ENCODE measurements at places on chromosomes 7 and 10.

- DNase-seq: no peak
These were observed 28.8 kb downstream of the XPNPEP1 start for GRCh38 chr10:109894516-109894915.

GRCh38 chr10:67837541-67838314, at the start of gene DNAJC12:
DNAJC12 (minus strand) TSS chr10:67838188; CDS start chr10:67838011, 177 bp downstream.
- peak; percentile 84 for DNase-seq

DNA sequence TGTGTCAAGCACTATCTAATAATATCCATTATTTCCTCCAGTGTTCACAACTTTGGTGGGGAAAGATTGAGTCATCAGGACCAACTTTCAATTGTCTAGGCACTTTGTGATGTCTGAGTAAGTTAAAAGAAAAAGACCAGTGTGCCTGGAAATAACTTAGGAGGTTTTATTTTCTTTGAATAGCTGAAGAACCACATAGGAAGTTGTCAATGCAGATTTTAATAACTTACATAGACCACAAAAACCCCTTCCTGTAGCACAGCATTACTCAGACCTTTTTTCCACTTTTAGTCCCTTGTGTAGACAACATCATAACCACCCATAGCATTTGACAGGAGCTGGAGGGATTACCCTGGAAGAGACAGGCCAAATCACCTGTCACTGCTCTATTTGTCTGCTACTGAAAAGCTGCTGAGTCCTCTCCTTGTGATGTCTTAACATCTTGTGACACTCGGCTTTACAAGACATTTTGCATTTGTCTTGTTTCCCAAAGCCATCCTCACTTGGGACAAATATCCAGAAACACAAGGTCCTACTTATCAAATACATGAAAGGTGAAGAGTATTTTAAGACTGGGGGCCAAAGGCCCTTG, 241.5 kb upstream of the PTER start:
- no peak for DNase-seq

DNA sequence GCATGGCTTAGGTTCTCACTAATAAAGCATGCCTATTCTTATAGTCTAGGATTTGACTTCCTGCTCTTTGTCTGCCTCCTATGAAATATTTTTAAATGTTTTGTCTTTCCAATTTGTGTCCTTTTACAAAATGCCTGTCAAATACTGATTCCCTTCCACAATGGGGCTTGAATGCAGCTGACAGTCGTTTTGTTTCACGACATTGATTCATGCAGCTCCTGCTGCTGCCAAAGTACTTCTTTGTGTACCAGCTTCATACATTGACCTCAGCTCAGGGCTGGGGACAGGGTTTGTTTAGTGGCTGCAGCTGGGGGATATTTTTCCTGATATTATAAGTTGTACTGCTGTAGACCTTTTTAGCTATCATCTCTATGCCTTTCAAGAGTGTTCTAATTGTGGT, 371.9 kb upstream of the CHRM2 start:
- DNase-seq: no peak

- DNase-seq: no peak
These were observed 64.4 kb downstream of the EGFR start for GRCh38 chr7:55083206-55083605.

DNA sequence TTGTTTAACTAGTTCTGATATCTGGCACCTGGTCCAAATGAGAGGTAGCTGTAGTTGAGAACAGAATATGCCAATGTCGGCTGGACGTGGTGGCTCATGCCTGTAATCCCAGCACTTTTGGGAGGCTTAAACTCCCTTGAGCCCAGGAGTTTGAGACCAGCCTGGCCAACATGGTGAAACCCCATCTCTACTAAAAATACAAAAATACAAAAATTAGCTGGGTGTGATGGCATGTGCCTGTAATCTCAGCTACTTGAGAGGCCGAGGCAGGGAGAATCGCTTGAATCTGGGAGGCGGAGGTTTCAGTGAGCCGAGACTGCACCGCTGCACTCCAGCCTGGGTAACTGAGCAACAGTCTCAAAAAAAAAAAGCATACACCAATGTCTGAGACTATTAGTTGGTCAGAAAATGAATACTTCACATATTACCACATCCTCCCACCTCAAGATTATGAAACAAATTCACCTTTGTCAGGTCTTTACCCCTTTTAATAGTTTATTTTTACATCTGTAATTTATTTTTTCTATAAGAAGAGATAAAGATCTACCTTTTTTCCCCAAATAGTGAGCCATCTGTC, 38.8 kb downstream of the EPC1 start:
- no peak for DNase-seq

DNA sequence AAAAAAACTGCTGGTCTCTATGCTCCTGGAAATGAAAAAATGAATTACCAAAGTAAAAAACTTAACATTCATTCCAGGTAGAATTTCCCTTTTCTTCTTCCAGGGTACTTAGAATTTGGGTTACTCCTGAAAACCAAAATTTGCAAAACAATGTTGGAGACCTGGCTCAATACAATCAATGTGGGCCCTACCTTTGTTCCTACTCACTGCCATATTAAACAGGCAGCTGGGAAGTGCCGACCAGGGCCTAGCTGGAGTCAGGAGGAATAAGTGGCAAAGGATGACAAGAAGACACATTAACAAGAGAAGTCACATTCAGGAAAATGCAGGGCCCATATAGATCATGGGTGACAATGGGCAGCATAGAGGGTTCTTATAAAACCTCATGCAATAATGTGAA, 6.4 kb upstream of the AGK start:
- no peak for DNase-seq

DNA sequence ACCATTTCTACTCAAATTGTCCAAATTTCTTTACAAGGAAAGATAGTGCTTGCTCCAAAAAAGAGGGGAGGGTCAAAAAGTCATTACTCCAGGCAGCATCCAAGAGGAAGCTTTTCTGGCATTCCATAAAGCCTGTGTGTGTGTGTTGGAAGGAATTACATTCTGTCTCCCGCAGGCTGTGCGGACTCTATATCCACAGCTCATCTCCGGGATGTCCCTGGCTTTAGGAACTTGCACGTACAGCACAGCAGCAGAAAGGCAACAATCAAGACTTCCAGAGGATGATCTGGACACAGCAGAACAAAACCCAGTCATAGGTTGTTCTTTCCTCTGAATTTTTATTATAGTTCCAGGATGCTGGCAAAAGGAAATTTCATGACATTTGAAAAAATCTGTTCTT, 94.8 kb downstream of the ITIH5 start:
- DNase-seq: no peak

- DNase-seq: no peak
These were observed 6.7 kb downstream of the TES start for GRCh38 chr7:116216956-116217571.

DNA sequence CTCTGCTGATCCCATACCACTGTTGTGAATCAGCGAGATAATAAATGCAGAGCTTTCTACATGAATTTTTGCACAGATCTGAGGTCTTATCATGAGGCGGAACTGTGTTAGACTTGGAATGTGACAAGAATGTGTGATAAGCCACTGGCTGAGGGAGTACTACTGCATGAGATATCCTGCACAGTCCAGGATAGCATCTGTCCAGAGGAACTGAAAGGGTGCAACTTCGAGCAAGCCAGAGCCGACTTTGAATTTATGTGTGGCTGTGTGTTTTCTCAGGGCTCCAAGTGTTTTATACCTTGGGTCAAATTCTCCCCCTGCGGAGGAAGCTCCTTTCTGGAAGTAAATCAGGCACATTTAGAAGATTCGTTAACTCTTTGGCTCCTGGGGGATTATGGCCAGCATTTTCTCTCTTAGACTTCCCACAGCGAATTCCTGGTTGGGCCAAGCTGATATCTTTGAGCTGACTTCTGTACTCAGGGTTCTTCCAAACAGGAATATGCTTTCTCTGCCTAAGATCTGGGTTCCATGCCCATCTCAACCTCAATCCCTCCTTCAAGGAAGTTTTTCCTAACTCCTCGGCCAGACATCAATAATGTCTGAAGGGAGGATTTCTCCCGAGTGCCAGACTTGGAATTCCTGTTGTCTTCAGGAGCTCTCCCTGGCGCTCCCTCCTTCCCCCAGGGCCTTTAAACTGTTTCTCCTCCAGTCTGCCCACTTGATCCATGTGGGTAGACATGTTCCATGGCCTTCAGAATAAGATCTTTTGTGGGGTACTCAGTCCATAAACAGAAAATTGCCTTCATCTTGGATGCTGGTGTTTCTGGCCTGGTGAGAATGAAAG, 2.5 kb upstream of the MEST start:
- DNase-seq: no peak

DNA sequence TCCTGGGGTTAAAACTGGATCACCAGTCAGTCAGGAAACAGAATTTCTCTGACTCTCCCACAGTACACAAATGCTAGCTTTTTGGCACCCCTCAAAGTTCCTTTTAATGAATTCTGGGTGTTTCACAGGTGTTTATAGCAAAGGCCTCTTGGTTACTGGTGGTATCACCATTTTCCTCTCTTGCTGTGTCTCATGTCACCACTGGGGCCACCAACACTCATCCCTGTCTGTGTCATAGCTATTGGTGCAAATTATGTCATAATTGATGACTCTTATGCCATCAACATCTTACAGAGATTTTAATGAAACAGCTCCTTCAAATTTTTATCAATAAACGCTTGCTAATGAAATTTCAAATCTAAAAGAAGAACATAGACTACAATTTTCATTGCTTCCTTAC, 27.7 kb upstream of the OSBPL3 start:
- no peak for DNase-seq

DNA sequence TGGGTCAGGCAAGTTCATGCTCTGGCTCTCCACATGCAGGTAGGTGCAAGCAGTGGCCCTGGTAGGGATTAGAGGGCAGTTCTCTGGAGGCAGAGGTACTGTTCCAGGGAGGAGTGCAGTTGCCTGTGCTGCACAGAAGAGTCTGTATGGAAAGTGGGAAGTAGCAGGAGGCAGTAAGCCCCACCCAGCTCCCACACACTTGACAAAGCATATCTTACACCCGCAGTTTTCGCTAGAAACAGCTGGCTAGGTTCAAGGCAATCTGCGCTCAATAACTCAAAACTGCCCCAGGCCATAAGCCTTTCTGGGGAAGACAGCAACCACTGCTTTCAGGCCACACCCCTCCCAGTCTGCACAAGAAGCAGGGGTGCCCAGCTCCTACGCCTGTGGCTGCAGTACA, 33.1 kb upstream of the ARMC3 start:
- no peak for DNase-seq

Measured in NCI-H1694 treated with DMSO at 0.1 percent for 48 hours (cell line).